ENCODE measurements at places on chromosomes 5 and 9. TPM values are rescaled to one million over a fixed set of nuclear protein-coding genes. Genes with fewer than 3 reads are reported as not detected.

SLC6A19 gene
- not detected for total RNA-seq

GABRB2 gene
- total RNA-seq, result under 0.01 TPM

DNAJC21 gene
- total RNA-seq, result 25.8 TPM

CCT5 gene
- total RNA-seq, result 219 TPM

BTNL3 gene
- not detected for total RNA-seq

BARHL1 gene
- not detected for total RNA-seq

HACD4 gene
- 14.5 TPM for total RNA-seq

TRIM36 gene
- 0.61 TPM for total RNA-seq

DOCK8 gene
- total RNA-seq, result 0.12 TPM

TNFSF8 gene
- not detected for total RNA-seq

SLC34A3 gene
- total RNA-seq, result under 0.01 TPM

PIP5KL1 gene
- total RNA-seq, result 2.9 TPM

SNCAIP gene
- 0.65 TPM for total RNA-seq

PCDHGA11 gene
- 19.8 TPM for total RNA-seq

PCDHGC4 gene
- total RNA-seq, result 6.3 TPM

FRMPD1 gene
- total RNA-seq, result not detected

JAKMIP2 gene
- 7.8 TPM for total RNA-seq

LCN1 gene
- total RNA-seq, result not detected

NLN gene
- 28.2 TPM for total RNA-seq

GHR gene
- total RNA-seq, result 2.9 TPM

OBP2B gene
- total RNA-seq, result not detected

ADGRV1 gene
- 0.24 TPM for total RNA-seq

CLK4 gene
- 22.5 TPM for total RNA-seq

CORO2A gene
- total RNA-seq, result 0.73 TPM

PCDHGB3 gene
- 6.8 TPM for total RNA-seq

LCN15 gene
- not detected for total RNA-seq

FCN1 gene
- not detected for total RNA-seq

GDA gene
- total RNA-seq, result not detected

PCDHB10 gene
- 0.81 TPM for total RNA-seq

THOC3 gene
- 10.4 TPM for total RNA-seq

Data from hair follicle dermal papilla cell (primary cell).